ENCODE measurements at places on chromosomes 11 and 22.

DNA sequence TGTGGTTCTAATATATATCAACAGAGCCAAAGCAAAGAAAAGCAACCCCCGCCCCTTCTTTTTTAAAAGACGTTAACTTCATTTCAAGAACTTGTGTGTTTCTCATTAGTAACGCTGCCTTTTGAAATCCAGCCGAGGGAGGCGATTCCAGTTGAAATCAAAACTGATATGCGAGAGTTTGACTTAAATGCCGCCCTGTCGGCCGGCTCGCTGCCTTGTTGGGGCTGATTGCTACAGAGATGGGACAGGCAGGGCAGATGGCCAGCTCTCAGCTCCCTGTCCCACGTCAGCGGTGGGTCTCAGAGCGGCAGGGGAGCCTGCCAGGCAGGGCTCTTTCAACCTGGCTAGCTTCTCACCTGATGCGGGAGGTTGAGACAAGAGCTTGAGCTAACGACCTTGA lies 51.9 kb upstream of the ALX4 start:
- DNase-seq, result no peak

DNA sequence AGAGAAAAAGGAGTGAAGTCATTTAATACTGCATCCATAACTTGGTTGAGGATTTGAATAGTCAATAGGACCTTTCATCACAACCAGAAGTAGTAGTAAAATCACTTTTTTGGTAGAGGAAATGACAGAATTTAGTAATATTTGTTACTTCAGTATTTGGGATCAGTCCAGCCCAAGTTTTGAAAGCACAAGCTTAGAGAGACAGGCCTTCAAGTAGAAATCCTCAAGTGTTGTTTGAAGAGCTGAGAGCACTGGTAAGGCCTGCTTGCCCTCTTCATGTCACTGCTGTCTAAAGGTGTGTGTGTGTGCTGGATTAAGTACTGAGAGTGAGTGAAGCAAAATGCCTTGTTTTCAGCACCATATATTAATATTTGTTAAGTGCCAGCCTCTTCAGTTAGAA lies 137.3 kb downstream of the WNT11 start:
- DNase-seq, result no peak

GRCh38 chr11:18001191-18001590 lies 11.7 kb downstream of the SERGEF start:
- no peak for DNase-seq

GRCh38 chr22:42623301-42623751 lies 8.6 kb upstream of the POLDIP3 start:
- DNase-seq, result no peak

GRCh38 chr22:49264696-49265095 lies 563.0 kb downstream of the BRD1 start:
- no peak for DNase-seq

DNA sequence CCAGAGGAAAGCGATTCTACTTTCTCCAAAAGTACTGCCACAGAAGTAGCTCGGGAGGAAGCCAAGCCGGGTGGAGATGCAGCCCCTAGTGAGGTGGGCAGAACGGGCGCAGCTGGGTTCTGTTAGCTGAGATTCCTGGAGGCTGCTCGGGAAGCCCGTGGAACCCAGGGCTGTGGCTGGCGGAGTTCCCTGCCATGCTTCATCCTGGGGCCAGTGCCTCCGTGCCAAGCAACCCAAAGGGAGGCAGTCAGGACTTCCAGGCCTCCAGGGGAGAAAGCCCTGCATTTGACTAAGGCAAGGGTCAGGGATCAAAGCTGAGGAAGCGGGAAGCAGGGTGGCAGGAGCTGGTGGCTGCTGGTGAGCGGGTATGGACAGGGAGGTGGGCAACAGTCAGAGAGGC lies 6.7 kb upstream of the TRMU start:
- DNase-seq, result no peak

- no peak for DNase-seq
Observed at GRCh38 chr22:25101501-25101900, 98.2 kb upstream of the CRYBB3 start.

DNA sequence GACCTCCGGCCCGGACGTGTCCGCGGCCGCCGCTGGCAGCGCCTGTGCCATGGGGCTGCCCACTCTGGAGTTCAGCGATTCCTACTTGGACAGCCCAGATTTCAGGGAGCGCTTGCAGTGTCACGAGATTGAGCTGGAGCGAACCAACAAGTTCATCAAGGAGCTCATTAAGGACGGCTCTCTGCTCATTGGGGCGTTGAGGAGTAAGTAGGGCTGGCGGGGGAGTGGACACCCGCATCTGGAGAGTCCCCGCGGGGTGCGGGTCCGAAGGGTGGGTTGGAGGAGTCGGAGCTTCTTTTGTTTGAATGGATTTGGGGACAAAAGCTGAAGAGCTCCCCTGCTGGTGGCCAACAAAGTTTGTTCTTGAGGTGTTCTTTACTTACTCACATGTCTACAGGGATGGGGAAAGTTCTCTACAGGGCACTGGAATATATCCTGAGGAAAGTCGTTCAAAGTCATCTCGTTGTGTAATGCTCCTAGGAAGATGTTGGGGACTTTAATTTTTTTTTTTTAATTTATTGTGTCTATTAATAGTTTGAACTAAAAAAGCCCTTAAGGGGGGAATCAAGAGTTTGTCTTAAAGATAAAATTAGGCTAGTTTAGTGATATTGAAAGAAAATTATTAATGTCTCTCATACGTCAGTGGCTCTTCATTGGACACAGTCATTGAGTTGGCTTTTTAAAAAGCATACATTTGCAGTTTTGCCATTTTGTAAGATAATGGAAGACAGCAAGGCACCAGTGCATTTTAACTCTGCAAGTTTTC lies 725 bp downstream of the ARHGAP42 start:
- DNase-seq, result peak; percentile 76

GRCh38 chr11:10918275-10918674 lies 60.4 kb upstream of the ZBED5 start:
- no peak for DNase-seq

DNA sequence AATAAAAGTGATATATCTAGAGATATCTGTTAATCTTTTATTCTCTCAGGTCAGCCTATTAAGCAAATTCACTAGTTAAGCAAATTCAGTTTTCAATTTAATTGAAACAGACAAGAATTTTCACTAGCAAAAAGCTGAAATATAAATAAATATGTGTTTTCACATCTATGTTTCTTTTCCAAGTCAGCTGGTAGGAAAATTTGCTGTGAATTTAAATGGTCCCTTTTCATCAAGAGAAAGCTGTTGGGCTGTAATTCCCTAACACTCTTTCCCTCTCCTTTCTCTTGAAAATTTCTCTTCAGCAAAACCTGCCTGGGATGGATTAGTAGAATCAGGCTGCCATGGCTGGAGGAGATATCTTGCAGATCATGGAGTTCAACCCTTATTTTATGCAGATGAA lies 46.9 kb upstream of the BARX2 start:
- no peak for DNase-seq

GRCh38 chr11:126766440-126766839 lies 234.1 kb downstream of the KIRREL3 start:
- no peak for DNase-seq

- no peak for DNase-seq
Observed at GRCh38 chr11:122085712-122086111, 30.3 kb downstream of the BLID start.

All from astrocyte of the cerebellum (primary cell).